ENCODE measurements at places on chromosomes 7 and 10.

- DNase-seq = no peak
These were observed 16.9 kb downstream of the TSPAN15 start for GRCh38 chr10:69467928-69468750.

DNA sequence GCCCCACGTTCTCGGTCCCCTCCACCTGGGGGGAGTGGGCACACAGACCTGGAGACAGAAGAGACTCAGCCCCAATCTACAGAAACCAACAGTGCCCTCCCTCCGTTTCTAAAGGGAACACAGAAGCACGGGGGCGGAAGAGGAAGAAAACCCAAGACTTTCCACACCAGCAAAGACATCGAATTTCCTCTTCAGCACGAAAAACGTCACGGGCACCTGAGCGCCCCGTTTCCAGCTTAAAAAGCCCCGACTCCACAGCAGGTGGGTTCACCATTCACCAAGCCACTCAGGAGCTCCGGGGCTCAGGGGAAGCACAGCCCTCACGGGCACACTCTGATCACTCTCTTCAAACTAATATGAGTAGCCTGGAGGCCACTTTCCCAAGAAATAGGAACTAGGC, 19.6 kb downstream of the NUDT1 start:
- no peak for DNase-seq

GRCh38 chr7:16939161-16939560, 57.4 kb upstream of the AGR3 start:
- no peak for DNase-seq

GRCh38 chr7:30846378-30846777, 65.3 kb upstream of the AQP1 start:
- DNase-seq = no peak

DNA sequence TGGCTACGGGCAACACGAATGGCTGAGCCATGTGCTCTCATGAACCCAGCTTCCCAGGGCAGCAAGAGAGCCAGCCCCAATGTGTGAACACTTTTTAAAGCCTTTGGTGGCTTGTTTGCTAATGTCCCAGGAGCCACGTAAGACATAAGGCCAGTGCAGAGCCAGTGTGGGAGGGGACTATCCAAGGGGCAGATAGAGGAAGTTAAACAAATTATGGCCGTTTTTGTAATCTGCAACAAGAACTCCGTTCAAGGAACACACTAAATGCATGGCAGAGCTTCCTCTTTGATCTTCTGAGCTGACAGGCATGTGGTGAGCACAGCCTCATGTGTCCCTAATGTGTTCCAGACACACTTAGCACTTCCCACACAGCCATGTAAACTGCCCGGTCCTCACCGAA, 133.3 kb downstream of the TEX36 start:
- no peak for DNase-seq

GRCh38 chr7:88224601-88225275, 4.9 kb upstream of the SRI start:
- peak; percentile 16 for DNase-seq

GRCh38 chr7:152674860-152675758, 832 bp downstream of the XRCC2 start:
- peak; percentile 14 for DNase-seq

GRCh38 chr7:137576481-137576880, 232.9 kb upstream of the PTN start:
- DNase-seq = no peak

DNA sequence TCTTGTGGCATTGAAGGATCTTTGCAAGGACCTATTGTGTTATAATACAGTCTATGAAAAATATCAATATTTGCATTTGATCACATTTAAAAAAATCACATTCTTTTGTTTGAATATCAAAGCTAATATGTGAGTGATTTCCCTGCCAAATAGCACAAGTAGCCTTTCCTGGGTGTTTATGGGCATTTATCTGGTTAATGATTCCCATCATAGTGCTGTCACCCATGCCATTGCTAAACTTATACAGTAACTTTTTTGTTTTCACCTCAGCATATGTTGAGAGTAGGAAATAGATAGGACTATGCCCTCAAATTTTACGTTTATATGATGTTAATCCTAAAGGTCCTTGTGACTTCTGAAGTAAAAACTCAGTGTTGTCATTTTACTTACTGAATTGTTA, 136.9 kb downstream of the CFTR start:
- DNase-seq = no peak

DNA sequence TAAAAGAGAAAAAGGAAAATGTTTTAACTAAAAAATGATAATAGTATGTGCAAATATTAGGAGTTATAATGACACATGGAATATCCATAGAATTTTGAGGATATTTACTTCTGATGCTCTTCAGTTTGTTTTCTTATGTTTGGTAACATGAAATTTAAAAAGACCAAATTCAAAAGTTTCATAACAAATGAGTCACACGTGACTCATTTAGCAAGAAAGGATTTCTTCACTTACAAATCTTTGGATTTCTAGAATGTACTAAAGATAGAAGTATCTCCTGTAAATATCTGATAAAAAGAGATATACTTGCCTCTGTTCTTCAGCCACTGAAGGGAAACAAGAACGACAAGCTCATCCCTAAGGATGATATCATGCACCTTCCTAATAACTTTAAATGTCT, 774.5 kb upstream of the LRRTM3 start:
- peak; percentile 15 for DNase-seq

GRCh38 chr10:34904191-34904590, 89.1 kb upstream of the PARD3 start:
- DNase-seq = no peak

GRCh38 chr10:101071267-101071884, 9.6 kb downstream of the KAZALD1 start:
- DNase-seq = no peak

DNA sequence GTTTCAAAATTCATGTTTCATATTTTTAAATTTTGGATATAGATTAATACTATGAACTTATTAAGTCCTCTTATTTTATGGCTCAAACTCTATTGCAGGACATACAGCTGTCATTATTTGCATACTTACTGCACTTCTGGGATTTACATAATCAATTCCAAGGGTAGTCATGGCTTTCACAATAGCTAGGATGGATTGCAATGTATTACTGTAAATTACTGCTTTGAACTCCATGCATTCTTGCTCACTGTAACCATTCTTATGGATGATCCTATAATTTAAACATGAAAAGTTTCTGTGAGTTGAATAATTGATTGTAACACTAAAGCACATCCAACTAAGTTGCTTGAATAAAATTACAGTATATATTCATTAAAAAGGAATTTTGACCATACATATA, 23.5 kb downstream of the GNAT3 start:
- peak; percentile 67 for DNase-seq

GRCh38 chr7:5296611-5297226, 14.0 kb downstream of the SLC29A4 start:
- DNase-seq = no peak

DNA sequence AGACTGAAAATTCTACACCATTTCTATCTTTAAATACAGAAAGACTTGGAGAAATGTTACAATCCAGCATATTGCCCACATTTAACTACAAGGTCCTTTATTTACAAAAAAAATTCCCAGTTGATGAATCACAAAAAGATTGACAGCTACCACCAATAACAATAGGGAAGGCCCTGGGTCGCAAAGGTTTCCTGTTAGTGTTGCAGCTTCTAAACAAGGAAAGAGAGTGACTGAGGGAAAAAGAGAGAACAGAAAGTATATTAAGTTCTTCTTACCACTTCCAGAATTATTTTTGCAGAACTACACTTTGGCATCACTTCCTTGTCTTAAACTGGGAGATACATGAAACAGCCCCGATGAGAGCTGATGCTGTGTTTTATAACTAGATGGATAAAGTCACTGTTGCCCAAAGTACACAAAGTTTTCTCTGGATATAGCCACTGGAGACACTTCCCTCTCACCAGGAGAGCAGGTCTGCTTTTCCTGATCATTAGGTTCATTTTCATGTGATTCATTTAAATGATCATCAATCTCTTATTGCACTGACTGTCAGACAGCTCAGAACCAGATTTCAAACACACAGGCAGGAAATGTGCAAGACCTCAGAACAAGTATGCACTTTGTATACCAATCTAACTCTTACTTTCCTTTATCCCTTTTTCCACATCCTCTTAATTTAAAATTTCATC, 57.0 kb downstream of the SHTN1 start:
- DNase-seq = peak; percentile 38

- no peak for DNase-seq
These were observed 379.4 kb upstream of the SEMA3D start for GRCh38 chr7:85566095-85566794.

GRCh38 chr10:70602665-70603448, at the start of gene PRF1:
Gene PRF1, minus strand, starts transcription at chr10:70602741. Its CDS starts 1,839 bp downstream, at chr10:70600902.
- no peak for DNase-seq

DNA sequence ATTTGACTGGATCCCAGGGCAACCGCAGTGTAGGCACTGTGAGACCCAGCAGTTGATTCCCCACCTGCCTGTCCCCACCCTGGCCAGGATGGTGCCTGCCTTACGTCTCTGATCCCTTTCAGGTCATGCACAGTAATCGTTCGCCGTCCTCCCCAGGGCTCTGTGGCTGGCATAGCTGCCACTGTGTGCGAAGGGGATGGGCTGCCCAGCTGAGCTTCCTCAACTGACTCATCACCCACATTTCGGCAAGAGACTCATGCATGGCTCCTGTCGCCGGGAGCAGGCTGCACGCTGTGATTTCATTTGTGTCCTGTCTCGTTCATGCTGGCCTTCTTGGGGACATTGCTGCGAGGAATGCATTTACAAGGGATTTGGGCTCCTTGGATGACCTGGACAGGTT, 252.4 kb downstream of the KLF6 start:
- no peak for DNase-seq

GRCh38 chr7:3218411-3219225, 82.4 kb upstream of the SDK1 start:
- no peak for DNase-seq

GRCh38 chr7:118013252-118014010, 140.2 kb upstream of the CTTNBP2 start:
- DNase-seq = no peak

- peak; percentile 57 for DNase-seq
These were observed 67.7 kb downstream of the GPAM start for GRCh38 chr10:112115781-112116385.

DNA sequence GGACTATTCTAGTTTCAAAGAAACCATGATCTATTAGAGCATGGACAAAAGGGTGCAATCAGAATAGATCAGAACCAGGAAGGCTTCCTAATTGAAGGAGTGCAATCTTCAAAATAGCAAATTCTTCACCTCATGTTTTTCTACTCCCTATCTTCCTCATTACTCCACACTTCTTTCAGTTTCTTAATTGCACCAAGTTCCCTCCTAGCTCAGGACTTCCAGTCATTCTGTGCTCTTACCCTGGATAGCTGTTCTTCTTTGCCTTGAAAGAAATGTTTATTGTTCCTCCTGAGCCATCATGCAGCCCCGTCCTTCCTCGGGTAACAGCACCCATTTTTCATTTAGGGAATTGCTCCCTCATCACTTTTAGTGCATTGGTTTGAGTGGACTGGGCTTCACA, 23.1 kb downstream of the TRPV5 start:
- no peak for DNase-seq

GRCh38 chr10:129956876-129957673, 7.0 kb downstream of the EBF3 start:
- DNase-seq = no peak

DNA sequence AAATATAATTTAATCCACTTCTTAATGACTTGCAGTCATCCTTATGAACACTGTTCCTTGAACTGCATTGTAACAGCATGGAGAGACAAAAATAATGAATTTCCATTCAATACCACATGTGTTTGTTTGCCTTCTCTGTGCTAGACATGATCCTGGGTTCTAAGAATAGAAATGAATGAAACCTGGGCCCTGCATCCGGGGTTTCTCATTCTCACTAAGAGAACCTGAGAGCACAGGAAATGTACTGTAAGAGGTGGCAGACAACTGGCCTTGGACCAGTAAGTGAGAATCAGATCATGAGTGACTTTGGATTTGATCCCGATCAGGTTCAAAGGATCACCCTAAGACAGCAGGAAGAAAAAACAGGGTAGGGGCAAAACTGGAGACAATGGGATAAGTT, 37.2 kb upstream of the CUL1 start:
- DNase-seq = no peak

GRCh38 chr7:631291-631711, 95.2 kb upstream of the DNAAF5 start:
- DNase-seq = no peak

- DNase-seq = no peak
These were observed 196.2 kb upstream of the SMIM30 start for GRCh38 chr7:113314594-113314993.

GRCh38 chr10:102791754-102792395, 45.3 kb downstream of the CYP17A1 start:
- peak; percentile 49 for DNase-seq

DNA sequence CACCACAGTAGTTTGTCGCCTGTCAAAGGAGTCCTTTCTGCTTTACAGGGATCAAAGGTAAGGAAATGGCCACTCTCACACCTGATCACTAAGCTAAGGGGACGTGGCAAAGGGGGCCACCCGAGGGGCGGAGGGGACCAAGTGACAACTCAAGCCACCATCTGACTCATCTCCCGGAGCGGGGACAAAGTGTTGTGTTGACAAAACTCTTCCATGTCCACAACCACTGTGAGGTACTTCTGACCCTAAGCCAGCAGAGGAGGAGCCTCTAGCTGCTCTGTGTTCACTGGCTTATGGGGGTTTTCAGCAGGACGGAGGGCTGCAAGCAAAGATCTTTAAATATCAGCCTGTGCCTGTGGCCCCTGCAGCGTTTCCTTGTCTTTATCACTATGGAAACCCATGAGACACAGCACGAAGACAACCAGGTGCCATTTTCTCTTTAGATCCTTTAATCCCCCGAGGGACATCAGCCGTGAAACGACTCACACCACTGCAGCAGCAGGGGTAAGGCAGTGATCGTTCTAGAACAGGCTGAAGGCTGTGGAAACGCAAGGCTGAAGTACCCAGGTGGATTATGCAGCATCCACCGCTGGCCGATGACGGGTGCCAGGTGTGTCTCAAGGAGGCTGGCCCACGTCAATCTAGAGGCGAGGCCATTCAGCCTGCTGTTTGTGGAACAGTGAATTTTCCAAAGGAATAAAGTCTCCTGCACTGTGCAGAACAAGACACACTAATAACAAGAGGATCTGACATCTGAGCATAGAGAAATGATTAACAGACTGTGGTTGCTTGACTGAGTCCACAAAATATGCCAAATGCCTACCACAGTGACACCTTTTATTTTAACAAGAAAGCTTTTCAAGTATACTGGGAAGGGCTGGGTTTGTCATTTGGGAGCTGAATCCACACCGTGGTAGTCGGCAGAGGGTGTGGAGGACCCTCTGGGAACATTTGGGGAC, 26.6 kb upstream of the DDC start:
- DNase-seq = no peak

GRCh38 chr7:125878988-125879387, 949.4 kb upstream of the POT1 start:
- no peak for DNase-seq
